Activated CD8-positive, alpha-beta memory T cell treated with anti-CD3 and anti-CD28 coated beads for 1 hour (primary cell): ENCODE measurements at places on chromosomes 7 and 10.
A peak's percentile ranks its signal among the peaks of the same experiment; 100 is the strongest.

- DNase-seq, result no peak
These were observed 8.8 kb downstream of the PSD start for GRCh38 chr10:102409604-102410428.

- DNase-seq, result peak; percentile 26
These were observed 212.8 kb downstream of the MAD1L1 start for GRCh38 chr7:2019711-2020511.

GRCh38 chr10:8229153-8229552 lies 174.7 kb downstream of the GATA3 start:
- no peak for DNase-seq

GRCh38 chr10:82643601-82644000 lies 768.6 kb downstream of the NRG3 start:
- no peak for DNase-seq
